ENCODE measurements at places on chromosomes 11 and 22.

DNA sequence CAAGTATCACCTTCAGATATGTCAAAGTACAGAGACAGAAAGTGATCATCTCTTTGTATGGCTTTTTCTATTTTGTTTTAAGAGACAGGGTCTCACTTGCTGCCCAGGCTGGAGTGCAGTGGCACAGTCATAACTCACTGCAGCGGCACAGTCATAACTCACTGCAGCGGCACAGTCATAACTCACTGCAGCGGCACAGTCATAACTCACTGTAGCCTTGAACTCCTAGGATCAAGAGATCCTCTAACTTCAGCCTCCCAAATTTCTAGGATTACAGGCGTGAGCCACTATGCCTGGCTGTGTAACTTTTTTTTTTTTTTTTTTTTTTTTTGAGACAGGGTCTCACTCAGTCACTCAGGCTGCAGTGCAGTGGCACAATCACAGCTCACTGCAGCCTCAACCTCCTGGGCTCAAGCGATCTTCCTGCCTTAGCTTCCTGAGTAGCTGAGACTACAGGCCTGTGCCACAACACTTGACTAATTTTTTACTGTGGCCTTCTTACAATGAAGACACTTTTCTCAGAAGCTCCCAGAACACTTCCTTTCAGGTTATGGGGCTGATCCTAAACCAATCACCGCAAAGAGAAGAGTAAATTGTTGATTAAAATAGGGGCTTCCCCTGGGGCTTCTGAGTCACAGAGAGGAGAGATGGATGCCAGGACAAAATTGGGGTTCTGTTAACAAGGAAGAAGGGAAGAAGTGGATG lies 9.0 kb upstream of the HIKESHI start:
- DNase-seq = no peak

- DNase-seq = peak; percentile 24
Measured at GRCh38 chr11:2929950-2930703, 907 bp upstream of the PHLDA2 start.

- peak; percentile 24 for DNase-seq
Measured at GRCh38 chr11:32172848-32173834, 82.3 kb downstream of the RCN1 start.

- no peak for DNase-seq
Measured at GRCh38 chr11:6625156-6625831, 6.1 kb upstream of the TPP1 start.

GRCh38 chr11:69367211-69367964 lies 73.4 kb downstream of the MYEOV start:
- no peak for DNase-seq

DNA sequence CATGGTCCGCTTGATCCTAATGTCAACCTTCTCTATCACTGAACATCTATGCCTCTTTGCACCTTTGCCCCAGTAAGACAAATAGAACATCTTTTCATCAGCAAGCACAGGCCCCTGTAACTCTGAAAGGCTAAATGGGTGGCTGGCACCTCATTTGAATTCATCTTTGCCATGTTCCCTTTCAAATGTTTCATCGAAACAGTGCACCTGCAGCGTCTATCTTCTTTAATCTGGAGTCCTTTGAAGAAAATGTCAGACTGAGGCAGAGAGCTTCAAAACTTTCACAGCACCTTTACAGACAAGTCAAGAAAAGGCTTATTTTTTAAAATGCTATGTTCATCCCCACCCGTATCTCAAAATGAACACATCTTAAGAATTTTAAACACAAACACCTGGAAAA lies 3.4 kb downstream of the MPPED2 start:
- DNase-seq = no peak

GRCh38 chr11:119888119-119888518 lies 159.1 kb upstream of the NECTIN1 start:
- no peak for DNase-seq

DNA sequence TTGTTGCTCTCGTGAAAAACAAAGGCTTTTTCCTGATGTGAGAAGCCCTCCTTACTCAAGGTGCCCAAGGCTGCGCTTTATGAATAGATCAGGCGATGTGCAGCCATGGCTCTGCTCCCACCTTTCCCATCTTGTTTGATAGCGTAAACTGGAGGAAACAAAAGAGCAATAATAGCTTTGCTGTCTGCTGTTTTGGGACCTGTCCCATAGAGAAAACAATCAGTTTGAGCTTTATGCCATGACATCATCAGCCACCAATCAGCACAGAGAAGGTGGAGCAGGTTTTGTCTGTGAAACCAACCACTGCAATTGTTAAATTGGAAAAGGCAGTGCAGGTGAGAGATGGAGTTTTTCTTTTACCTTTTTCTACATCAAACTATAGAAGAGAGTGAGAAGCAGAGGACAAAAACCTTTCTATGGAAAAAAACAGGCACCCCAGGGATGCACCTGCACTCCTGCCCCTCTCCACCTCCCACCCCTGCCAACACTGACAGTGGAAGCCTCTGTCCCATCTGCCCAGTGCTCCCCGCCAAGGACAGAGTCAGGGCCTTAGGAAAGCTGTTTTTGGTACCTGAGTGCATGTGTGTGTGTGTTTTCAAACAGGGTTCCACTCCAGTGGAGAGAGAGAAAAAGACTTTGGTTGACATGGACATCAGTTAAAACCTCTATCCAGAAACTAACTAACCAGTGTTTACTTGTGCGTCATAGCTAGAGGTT lies 80.7 kb downstream of the MICAL3 start:
- no peak for DNase-seq

GRCh38 chr11:130211781-130212401 lies 52.3 kb downstream of the ST14 start:
- no peak for DNase-seq

GRCh38 chr11:70080763-70081162 lies 2.6 kb downstream of the ANO1 start:
- no peak for DNase-seq

DNA sequence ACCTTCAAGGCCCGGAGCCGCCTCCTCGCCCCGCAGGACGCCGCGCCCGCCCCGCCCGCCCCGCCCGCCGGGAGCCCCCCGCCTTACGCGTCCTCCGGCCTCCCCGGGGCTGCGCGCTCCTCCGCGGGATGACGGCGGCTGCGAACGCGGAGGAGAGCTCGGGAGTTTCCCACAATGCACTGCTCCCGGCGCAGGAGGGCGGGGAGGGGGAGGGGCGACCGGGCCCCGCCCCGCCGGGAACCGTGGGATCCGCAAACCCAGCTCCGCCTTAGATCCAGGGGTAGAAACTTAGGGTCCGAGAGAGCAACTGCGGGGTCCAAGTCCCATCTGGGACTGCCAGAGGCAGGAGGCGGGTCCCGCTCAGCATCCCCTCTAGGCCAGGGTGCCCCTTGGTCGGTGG lies at the start of gene CEND1:
TSS of gene CEND1 (minus strand) at position 148 of the 400 bp plus-strand sequence. CDS start 1,514 bp downstream, outside the sequence.
- no peak for DNase-seq

- DNase-seq = no peak
Measured at GRCh38 chr11:17528906-17529843, 15.0 kb downstream of the USH1C start.

- no peak for DNase-seq
Measured at GRCh38 chr22:43498856-43499253, 87.0 kb downstream of the MPPED1 start.

- DNase-seq = no peak
Measured at GRCh38 chr11:2844116-2844842, 41.3 kb downstream of the CDKN1C start.

GRCh38 chr22:39543095-39543494 lies 10.5 kb upstream of the RPS19BP1 start:
- no peak for DNase-seq

DNA sequence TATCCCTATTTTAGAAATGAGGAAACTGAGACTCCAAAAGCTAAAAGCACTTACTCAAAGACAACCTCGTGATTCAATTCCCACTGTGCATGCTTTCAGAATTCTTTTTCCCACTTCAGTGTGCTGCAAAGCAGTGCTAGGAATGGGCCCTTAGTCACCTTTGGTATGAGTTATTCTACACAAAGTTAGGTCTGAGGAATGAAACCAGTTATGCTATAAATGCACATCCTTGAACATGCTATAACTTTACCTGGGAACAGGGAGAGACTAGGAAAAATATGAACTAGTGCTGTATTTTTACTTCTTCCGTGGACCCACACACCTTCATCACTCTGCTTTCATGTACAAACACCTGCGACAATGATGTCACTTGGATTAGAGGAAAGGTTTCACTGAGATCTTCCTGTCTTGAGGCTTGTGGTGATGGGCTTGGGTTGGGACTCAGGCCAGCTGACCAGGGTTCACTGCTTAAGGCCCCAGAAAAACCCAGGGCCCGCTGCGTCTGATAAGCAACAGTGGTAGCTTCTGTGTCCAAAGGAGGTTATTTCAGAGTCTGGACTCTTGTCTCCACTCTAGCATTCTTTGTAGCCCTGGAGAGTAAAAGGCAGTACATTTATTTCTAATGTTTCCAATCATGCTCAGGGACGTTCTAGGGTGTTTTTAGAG lies 81.6 kb downstream of the ZC3H12C start:
- no peak for DNase-seq

All from amniotic stem cell (primary cell).